ENCODE measurements at places on chromosomes 1 and 21. TPM values are rescaled to one million over a fixed set of nuclear protein-coding genes. Genes with fewer than 3 reads are reported as not detected.

- DNase-seq, result no peak
- no peaks in the 10 kb centered on the region for H3K4me1 ChIP-seq
- H3K27ac ChIP-seq, result no peak overlapping the region
- no peak overlapping the region for H3K4me3 ChIP-seq
- no peaks in the 10 kb centered on the region for H3K27me3 ChIP-seq
- peaks cover 13% of the 10 kb centered on the region for H3K36me3 ChIP-seq
These were observed 33.0 kb downstream of the COP1 start for GRCh38 chr1:176174108-176174507.

The KRTAP12-2 gene
- total RNA-seq, result not detected

DNA sequence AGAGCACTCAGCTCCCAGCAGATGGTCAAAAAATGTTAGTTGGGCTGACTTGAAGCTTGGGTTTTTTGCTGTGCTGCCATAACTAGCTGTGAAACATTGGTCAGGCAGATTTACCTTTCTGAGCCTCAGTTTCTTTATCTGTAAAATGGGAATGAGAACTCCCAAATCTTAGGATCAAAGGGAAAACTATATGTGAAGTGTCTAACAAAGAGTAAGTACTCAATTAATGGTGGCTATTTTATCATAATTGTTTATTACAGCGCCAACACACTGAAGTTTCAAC is 164.2 kb upstream of the POU3F1 start:
- no peak for DNase-seq
- no peak overlapping the region for H3K27ac ChIP-seq
- H3K4me1 ChIP-seq, result no peaks in the 10 kb centered on the region
- H3K36me3 ChIP-seq, result no peaks in the 10 kb centered on the region

The YBX1 gene
- total RNA-seq, result 1,302 TPM

All from neural progenitor cell (in vitro differentiated cells).